Choroid plexus epithelial cell (primary cell): ENCODE measurements at places on chromosomes 13 and 19.

GRCh38 chr13:35917942-35918645 is 213.1 kb downstream of the DCLK1 start:
- DNase-seq = no peak

- DNase-seq = no peak
Observed at GRCh38 chr19:49854378-49855263, 3.7 kb downstream of the PTOV1 start.

DNA sequence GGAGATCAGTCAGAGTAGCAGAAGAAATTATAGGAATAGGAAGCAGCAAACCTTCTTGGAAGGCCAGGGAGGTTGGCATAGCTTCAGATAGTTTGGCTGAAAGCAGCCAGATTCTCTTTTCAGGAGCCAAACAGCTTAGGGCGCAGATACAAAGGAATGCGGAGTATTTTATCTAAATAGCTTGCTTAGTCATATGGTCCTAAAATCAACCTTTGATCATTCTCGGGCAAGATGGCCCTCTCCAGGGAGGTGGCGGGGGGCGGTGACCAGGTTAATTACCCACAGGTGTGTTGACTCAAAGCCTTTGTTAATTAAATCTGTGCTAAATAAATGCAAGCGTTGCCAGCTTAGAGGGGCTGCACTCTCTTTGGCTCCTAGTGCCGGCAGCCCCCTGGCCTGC is 12.5 kb upstream of the NCR1 start:
- no peak for DNase-seq

- no peak for DNase-seq
Observed at GRCh38 chr19:22733691-22734090, 50.3 kb downstream of the ZNF99 start.

- DNase-seq = no peak
Observed at GRCh38 chr19:3656073-3656746, 29.6 kb upstream of the CACTIN start.

DNA sequence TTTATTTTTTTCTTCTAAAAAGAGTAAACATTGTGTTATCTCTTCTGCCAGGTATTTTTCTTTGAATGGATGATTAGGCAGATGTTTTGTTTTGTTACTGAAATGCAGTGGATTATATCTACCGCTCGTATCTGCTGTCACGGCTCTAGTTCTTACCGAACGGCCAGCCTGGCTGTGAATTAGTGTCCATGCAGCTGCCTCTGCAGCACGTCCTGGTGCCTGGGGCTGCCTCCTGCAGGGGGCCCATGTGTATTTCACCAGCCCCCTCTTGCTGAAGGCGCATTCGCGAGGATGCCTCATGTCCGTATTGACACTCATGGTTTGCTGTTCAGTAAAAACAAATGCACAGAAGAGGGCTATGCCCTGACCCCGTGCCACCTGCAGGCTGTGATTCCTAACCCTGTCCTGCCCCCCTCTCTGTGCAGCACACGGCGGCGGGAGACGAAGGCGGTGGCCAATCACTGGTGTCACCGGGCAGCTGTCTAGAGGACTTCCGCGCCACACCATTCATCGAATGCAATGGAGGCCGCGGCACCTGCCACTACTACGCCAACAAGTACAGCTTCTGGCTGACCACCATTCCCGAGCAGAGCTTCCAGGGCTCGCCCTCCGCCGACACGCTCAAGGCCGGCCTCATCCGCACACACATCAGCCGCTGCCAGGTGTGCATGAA is 49.9 kb downstream of the RAB20 start:
- no peak for DNase-seq

- no peak for DNase-seq
Observed at GRCh38 chr19:49786376-49786820, 19.6 kb downstream of the AP2A1 start.

GRCh38 chr13:52738719-52739467 is 727 bp downstream of the CNMD start:
- DNase-seq = no peak

- no peak for DNase-seq
Observed at GRCh38 chr13:112734696-112735547, 45.1 kb downstream of the ATP11A start.

- no peak for DNase-seq
Observed at GRCh38 chr19:13830741-13831536, 35.7 kb downstream of the ZSWIM4 start.

- peak; percentile 40 for DNase-seq
Observed at GRCh38 chr13:36814465-36814864, 4.6 kb upstream of the RFXAP start.

GRCh38 chr13:23609874-23610576 is 39.8 kb downstream of the TNFRSF19 start:
- DNase-seq = peak; percentile 37

DNA sequence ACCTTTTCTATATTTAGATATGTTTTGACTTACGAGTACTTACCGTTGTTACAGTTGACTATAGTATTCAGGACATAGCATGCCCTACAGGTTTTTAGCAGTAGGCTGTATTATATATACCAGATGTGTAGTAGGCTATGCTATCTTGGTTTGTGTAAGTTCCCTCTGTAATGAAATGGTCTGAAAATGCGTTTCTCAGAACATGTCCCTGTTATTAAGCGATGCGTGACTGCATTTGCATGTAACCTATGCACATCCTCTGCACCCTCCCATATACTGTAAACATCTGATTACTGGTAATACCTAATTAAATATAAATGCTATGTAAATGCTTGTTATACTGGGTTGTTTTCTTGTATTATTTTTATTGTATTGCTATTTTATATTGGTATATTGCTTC is 6.6 kb downstream of the ZNF766 start:
- no peak for DNase-seq

DNA sequence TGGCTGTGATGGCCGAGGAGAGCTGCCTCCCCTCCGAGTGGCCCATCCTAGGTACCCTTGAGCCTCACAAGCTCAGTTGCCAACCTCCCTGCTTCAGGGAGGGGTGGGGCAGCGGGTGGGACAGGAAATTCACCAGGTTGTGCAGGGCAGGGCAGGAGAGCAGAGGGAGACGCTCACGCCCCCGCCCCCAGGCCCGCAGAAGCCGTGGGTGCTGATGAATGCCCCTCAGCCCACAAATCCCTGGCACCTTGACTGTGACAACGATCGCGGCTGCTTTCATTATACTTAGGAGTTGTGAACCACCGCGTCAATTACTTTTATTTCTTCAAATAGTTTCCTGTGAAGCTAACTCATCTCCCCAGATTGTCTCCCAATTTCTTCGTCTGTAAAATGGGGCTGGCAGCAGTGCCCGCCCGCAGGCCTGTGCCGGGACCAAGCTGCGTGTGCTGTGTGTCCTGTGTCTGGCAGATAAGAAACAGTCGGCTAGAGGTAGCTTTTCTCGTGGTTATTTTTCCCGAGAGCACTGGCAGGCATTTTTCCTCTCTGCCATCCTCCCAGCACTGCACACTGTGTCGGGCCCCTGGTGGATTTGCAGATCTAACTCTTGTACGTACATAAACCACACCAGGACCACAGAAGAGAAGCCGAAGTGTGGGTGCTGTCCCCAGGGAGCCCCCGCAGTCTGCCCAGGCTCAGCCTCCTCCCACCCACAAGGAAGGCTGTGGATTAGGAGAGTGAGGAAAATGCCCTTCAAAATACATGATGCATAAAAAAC is 7.9 kb upstream of the RASA3 start:
- no peak for DNase-seq
